ENCODE measurements at places on chromosomes 3 and 15.
A peak's percentile ranks its signal among the peaks of the same experiment; 100 is the strongest.

DNA sequence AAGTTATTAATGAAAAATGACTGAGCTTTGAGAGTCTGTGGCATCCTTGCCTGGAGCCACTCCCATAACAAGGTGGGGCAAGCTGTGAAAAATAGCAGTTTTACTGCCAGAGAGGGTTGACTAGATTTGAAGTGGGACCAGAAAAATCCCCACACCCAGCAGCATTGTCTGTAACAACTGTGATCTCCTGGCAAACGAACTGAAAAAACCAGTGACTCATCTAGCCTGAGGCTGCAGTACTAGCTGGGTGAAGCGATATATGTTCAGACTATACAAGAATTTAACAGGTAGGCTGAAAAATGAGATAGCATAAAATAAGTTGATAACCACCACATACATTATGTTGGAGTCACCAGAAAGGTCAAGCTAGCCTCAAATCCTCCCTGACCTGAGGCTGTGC is 64.0 kb downstream of the DPH6 start:
- peak; percentile 1 for DNase-seq

GRCh38 chr3:42488687-42489086 is 13.8 kb upstream of the VIPR1 start:
- DNase-seq = no peak

DNA sequence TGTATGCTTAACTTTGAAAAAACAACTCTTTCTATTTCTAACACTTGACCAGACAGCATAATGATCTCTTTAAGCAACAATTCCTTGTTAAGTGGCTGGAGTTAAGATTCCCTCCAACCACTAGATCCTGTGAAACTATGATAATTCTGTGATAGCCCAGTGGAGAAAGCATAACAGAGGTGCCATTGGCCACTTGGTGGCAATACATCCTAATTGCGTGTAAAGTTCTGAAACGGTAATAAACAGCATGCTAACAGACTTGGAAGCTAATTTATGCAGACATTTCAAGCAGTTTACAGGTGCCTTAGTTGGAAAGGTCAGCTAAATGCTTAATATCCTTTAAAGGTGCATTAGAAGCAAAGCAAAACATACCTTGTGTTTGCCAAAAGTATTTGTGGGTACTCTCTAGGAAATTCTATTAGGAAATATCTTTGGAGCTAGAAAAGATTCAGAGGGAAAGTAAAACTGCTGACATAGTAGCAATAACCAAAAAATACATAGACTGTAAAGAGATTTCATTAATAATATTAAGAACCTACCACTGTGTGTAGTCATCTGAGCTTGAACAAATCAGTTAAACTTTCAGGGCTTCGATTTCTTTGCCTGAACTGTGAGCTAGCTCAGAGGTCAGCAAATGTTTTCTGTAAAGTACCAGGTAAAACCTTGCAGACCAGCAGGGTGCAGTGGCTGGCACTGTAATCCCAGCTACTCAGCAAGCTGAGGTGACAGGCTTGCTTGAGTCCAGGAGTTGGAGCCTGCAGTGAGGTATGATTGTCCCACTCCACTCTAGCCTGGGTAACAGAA is 19.0 kb upstream of the CSTA start:
- peak; percentile 14 for DNase-seq

DNA sequence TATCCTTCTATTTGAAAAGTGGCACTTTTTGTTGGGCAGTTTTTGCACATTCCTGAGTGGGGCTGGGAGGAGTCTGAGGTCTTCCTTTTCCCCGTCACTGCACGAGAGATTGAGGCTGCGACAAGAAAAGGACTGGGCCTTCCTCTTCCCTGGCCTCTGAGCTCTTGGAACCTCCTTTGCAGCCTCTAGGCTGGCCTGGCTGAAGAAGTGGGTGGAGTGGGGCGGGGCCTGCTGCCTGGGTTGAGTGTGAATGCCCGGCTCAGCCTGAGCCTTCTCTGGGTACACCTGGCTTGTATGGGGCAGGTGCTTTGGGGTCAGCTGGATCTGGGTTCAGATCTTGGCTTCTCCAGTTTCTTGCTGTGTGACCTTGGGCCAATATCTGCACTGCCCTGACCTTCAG is 43.1 kb downstream of the PLXNA1 start:
- no peak for DNase-seq

DNA sequence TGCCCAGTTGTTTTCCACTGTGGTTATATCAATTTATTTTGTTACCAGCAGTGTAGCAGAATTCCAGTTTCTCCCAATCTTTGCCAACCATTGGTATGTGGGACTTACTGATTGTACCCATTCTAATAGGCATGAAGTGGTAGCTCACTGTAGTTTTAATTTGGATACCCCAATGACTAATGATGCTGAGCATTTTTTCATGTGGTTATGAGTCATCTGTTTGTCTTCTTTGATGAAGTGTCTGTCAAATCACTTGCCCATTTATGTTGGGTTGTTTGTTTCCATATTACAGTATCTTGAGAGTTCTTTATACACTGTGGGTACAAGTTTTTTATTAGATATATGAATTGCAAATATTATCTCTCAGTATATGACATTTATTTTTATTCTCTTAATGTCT is 644.3 kb downstream of the NR2F2 start:
- no peak for DNase-seq

DNA sequence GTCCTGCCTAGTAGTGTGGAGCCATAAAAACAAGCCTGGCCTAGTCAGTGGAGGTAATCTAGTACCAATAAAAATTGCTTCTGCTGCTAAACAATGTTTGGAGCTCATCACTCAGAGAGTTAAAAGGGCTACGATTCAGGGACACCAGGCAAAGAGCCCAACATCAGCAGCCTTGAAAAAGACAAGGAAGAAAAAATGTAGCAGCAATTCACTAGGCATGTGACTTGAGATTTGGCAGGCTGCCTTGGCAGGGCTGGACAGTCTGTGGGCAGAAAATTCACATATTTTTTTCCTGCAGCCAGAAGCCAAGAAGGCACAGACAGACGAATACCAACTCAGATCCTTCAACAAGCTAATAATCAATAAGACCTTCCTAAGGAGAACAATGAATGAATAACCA is 47.2 kb downstream of the IGSF11 start:
- no peak for DNase-seq

DNA sequence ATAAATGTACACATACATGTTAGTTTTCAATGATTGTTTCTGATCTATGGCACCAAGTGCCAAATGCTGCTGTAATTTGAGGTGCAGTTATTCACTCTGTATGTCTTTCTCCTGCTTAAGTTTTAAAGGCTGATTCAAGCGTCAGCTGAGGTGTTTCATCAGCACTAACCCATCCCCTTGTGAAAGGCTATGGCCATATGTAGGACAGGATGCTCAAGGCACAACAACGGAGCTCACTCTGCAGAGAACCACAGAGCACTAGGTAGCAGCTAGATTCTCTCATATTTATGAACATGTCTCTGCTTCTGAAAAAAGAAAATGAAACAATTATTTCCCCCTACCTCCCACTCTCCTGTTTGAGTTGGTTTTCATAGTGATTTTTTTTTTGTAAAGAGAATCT is 340.0 kb upstream of the TMCO5A start:
- no peak for DNase-seq

GRCh38 chr3:129344540-129345220 is 66.0 kb downstream of the HMCES start:
- DNase-seq = no peak
